ENCODE measurements at places on chromosomes 13 and 19.

DNA sequence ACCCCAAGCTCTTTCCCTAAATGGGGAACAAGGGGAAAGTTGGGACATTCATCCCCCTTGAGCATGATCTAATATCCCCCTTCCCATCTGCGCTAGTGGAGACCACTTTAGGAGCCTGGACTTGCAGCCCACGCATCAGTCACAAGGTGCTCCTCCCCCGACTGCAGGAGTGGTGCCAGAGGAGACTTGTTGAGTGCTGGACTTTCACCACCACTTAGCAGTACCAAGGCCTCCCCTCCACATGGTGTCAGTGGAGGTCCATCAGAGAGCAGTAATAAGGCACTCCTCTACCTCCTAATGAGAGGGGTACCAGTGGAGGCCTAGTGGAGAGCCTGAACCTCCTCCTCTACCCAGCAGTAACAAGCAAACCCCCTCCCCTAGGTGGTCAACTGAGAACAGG is 22.5 kb downstream of the CAB39L start:
- no peak for DNase-seq

DNA sequence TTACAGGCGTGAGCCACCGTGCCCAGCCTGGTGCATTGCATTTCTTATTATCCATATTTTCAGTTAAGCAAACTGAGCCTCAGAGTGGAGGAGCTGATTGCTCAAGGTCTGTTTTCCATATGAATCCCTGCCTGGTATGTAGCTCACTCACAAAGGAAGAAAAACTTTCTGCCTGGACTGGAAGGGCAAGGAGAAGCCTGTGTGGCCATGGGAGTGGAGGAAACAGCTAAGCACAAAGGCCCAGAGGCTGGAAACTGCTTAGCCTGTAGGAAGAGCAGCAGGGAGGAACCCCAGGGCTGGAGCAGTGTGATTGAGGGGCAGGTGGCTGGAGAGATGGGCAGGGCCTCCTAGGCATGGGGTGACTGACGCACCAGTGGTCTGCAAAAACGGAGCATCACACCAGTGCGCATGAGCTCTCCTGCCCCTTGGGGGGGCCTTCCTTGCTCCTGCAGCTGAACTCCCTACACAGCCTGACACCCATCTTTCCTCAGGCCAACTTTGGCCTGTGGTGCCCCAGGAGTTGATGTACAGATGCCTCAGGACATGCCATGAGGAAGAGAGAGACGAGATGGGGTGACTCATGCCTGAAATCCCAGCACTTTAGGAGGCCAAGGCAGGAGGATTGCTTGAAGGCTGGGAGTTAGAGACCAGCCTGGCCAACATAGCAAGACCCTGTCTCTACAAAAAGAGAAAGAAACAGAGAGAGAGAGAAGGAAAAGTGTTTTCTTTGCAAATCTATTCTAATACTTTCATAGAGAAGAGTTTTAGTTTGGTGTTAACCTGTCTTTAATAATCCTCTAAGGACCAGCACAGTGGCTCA is 2.8 kb upstream of the HNRNPM start:
- DNase-seq, result no peak

DNA sequence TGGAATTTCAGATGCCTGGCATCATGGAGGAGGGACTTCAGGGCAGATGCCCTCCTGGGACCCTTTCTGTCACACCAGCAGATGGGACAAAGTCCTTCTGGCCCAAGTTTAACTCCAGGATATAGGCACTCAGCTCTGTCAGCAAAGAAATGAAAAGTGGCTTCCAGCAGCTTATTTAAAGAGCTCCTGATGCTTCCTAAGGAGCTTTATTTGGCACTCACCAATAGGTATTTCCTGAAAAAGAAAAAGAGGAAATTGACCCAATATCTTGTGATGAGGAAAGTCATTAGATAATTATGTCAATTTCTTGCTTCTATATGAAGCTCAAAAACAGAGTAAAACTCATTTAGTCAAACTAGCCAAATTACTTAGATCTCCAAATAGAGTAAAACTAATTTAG is 224.6 kb downstream of the RAP2A start:
- no peak for DNase-seq

DNA sequence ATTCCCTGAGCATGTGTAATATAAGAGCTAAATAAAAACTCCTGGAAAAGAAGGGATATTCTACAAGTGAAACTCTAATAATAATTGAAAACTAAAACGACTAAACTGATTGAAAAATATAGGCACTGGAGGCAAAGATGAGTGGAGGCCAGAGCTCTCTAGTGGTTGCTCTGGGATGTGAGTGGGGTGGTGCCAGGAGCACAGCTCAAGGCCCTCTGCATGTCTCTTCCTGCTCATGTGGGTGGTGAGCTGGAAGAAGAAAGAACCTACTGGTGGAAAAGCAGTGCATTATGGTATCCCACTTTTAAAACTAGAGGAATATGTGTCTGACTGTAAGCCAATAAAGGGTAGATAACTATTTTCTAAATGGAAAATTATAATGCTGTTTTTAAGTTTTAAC is 15.8 kb upstream of the ARHGEF7 start:
- DNase-seq, result no peak

DNA sequence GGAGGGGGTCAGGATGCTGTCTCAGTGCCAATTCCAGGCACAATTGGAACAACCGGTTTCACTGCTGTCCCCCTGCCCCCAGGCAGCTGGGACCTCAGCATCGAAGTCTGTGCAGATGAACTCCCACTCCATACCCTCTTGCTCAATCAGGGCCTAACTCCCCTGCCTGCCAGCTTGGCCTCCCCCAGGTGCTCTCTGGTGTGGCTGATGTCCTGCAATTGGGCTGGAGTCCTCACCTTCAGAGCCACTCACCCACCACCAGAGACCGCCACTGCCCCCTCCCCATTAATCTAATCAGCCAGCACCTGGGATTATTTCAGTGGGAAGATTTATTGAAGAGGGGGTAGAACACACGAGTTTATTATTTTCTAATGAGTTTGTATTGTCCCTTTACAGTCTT is 118.8 kb downstream of the MIPEP start:
- no peak for DNase-seq

GRCh38 chr19:15979293-15979692 is 30.5 kb downstream of the OR10H4 start:
- no peak for DNase-seq

DNA sequence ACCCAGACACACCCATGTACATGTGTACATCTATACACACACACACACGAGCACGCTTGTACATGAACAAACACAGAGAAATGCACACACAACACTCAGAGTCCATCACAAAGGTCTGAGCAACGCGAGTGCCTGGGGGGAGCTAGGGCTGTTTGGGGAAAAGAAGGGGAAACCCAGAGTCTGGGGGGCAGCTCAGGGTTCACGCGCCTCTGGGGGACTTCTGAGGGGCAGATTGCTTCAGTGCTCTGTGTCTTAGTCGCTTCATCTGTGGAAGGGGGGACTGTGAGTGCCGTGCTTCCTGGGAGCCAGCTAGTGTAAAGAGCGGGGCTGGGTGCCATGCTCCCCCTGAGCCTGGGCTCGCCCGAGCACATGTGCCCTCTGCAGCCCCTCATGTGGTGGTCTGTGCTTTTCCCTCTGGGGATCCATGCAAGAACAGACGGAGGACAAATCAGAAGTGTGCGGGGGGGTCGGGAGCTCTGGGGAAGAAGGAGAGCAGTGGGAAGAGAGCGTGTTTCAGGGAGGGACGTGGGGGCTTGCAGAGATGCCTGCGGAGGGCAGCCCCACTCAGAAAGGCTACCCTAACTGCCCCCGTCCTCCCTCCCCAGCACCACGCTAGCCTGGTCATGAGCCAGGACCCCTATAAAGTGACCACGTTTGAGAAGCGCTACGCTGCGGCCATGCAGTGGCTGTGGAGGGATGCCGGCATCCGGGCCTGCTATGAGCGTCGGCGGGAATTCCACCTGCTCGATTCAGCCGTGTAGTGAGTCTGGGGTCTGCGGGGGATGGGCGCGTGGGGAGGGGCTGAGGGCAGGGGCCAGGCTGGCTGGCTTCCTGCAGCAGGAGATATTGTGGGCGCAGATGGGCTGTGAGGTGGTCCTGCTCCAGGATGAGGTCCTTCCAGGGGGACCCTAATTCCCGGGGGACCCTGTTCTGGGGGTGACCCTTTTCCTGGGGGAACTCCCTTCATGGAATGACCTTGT is 14.0 kb downstream of the GNA15 start:
- DNase-seq, result no peak

GRCh38 chr19:18861917-18862316 is 30.2 kb downstream of the UPF1 start:
- no peak for DNase-seq

- no peak for DNase-seq
Observed at GRCh38 chr13:40402931-40403431, 263.5 kb downstream of the FOXO1 start.

GRCh38 chr13:37953696-37954095 is 84.1 kb upstream of the TRPC4 start:
- DNase-seq, result no peak

DNA sequence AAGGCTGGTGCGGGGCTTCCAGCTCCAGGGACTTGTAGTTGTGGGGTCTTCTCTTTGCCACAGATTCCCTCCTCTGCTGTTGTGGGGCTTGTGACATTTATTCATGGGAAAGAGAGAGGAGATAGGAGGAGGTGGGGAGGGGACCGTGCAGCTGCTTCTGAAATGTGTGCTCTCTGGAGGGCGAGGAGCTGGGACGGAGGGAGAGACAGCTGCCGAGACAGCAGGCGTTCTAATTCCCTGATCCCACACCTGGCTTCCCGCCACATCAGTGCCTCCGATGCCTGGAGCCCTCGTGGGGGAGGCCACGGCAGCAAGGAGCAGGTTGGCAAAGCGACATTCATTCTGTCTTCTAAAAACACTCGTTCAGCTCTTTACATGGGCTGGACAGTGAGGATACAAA is 164.4 kb downstream of the USP12 start:
- no peak for DNase-seq

GRCh38 chr13:40787062-40787461 is 2.3 kb upstream of the SLC25A15 start:
- no peak for DNase-seq

DNA sequence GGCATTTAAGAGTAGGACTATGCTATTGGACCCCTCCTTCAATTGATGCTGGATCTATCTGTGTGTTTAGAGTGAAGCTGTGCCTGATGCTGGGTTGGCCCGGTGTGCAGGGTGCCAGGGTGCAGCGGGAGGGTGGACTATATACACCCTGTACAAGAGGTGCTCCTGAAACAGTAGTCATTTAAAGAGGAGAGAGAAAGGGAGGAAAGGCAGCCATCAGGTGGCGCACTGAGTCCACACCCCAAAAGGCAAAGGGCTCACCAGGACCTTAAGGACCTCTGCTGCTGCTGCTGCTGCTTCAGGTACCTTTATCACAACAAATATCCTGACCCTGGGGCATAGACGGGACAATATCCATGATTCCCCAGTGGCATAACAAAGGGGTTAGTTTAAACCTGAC is 39.4 kb downstream of the ZNF136 start:
- no peak for DNase-seq

GRCh38 chr19:3188627-3189596 is 3.2 kb downstream of the NCLN start:
- DNase-seq, result no peak

- DNase-seq, result no peak
Observed at GRCh38 chr13:80475718-80476117, 134.8 kb upstream of the SPRY2 start.

DNA sequence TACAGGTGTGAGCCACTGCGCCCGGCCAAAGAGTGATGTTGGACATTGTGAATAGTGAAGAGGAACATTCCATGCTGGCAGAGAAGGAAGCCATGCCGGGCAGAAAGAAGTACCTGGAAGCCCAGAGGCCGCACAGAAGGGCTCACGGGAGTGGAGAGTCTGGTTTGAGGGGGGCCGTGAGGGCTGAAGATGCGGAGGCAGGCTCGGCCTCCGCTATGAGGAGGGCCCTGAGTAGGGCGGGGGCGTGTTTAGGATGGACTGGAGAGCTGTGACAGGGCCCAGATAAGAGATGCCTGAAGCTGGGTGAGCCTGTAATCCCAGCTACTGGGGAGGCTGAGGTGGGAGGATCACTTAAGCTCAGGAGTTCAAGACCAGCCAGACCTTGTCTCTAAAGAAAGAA is 1.6 kb downstream of the JOSD2 start:
- no peak for DNase-seq

DNA sequence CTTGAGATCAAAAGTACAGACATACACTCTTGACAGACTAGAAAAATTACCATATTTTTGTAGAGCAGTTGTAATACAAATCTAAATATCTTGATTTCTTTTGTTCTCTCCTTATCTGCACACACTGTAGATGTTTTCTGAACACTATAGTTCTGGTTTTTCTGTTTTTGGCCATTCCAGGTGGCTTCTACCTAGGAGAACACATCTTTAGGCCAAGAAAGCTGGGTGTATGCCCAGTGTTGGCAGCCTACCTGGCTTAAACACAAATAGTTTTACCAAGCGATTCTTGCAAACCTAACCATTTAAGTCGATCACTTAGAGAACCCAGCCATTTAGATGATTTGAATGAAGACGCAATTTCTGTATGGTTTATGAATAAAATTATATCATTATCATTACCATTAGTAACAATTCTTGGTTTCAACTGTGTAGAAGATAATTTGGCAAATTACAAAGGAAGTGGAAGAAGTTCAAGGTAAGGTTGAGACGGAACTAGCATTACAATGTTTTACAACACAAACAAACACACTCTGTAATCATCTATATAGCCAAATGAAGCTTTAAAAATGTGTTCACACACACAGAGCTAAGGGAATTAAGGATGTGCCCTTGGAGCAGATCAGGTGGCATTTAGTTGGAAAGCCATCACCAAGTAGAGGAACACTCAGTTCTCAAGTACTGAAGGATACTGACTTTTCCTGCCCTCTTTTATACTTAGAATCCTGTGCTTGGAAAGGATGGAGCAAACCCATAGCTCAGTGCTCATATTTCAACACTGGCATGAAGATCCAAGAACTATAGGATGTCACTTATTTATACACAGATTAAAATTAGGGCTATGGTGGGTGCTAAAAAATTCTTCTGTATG is 36.2 kb downstream of the ERCC5 start:
- peak; percentile 75 for DNase-seq

GRCh38 chr19:858868-859843 is at the start of gene CFD:
Gene CFD (plus strand): TSS chr19:859664. CDS start chr19:859690, 26 bp downstream.
- no peak for DNase-seq

GRCh38 chr13:50682002-50682401 is 161.5 kb downstream of the DLEU7 start:
- no peak for DNase-seq

DNA sequence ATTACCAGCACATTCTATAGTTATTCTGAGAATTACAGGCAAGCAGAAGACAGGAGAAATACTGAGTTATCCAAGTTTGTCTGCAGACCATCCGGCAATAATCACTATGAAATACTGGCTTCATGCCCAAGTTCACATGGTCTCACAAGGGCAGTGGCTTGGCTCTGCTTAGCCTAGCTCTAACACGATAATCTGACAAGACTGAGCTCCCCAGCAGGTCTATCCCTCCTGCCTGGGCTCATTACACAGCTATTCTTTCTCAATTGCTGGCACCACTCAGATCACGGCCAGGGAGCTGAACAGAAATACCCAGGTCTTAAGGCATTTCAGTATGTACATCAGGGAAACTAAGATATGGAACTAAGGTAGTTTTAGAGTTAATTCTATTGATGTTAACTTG is 361.6 kb upstream of the PCDH20 start:
- DNase-seq, result no peak

- DNase-seq, result no peak
Observed at GRCh38 chr19:5016781-5017180, 47.9 kb downstream of the KDM4B start.
